ENCODE measurements at places on chromosomes 1 and 21.

- no peaks in the 10 kb centered on the region for H3K4me1 ChIP-seq
- no peak for DNase-seq
- H3K27ac ChIP-seq: no peak overlapping the region
- no peak overlapping the region for H3K4me3 ChIP-seq
These were observed 147.1 kb downstream of the PGBD5 start for GRCh38 chr1:230278871-230279582.

DNA sequence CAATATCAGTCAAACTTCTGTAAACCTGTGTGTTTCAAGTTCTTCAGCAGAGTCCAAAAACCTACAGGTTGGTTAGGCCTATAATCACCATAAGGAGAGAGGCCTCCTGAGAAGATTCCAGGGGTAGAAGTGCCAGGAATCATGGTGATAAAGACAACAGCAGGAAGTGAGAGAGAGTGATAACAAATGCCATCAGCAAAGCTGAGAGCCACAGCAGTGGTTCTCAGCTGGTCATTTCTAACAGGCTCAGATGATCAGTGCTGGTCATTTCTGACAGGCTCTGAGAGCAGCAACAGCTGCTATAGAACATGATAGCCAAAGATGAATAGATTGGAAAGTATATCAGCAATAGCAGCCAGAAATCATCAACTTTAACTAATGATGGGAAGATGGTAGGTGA lies 101.3 kb downstream of the TYW3 start:
- no peaks in the 10 kb centered on the region for H3K36me3 ChIP-seq
- DNase-seq: no peak
- H3K4me3 ChIP-seq: no peak overlapping the region
- H3K4me1 ChIP-seq: no peaks in the 10 kb centered on the region
- H3K27ac ChIP-seq: no peak overlapping the region
- H3K27me3 ChIP-seq: no peaks in the 10 kb centered on the region

DNA sequence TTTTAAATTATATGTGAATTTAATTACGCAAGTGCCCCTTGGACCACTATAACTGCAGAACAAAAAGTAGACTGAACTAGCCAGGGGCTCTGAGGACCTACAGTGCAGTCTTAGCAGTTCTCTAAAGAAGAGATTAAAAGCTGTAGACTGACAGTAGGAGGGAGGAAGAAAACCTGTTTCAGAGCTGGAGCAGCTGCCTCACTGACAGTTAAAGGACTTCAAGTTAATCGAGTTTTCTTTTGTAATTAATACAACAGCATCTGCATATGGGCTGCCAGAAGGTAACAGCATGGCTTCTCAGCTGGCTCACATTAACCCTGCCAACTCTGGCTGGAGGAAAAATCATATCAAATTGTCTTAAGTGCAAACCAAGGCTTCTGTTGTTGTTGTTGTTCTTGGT lies 19.9 kb downstream of the DSTYK start:
- peaks cover 10% of the 10 kb centered on the region for H3K36me3 ChIP-seq
- no peak for DNase-seq
- H3K27ac ChIP-seq: no peak overlapping the region
- no peak overlapping the region for H3K4me3 ChIP-seq

DNA sequence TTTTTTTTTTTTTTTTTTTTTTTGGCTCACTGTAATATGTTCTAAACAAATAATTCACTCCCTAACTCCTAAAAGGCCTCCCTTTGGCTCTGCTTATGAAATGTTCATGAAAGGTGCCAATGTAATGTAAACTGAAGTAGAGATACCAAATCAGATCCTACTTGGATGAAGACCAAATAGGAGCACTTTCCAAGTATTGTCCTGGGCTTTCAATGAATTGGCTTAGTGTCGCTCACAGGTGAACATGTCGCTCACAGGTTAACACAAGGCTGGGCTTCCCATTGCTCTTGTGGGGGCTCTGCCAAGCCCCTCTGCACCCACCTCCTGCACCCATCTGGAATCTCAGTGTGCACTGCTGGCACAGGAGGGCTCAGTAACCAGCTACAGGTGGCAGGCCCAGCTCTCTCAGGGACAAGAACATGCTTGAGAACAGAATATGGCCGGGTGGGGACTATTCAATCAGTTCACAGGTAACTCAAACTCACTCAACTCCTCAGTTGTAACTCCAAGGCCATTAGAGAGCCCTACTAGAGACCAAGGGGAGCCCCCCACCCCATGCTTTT lies 10.6 kb upstream of the CD58 start:
- H3K4me1 ChIP-seq: no peaks in the 10 kb centered on the region
- no peaks in the 10 kb centered on the region for H3K27me3 ChIP-seq
- H3K4me3 ChIP-seq: no peak overlapping the region

GRCh38 chr1:18939398-18940302 lies 16.8 kb downstream of the IFFO2 start:
- H3K27ac ChIP-seq: no peak overlapping the region
- peaks cover 30% of the 10 kb centered on the region for H3K4me1 ChIP-seq
- no peaks in the 10 kb centered on the region for H3K27me3 ChIP-seq
- no peaks in the 10 kb centered on the region for H3K36me3 ChIP-seq
- H3K4me3 ChIP-seq: no peak overlapping the region
- no peak for DNase-seq

DNA sequence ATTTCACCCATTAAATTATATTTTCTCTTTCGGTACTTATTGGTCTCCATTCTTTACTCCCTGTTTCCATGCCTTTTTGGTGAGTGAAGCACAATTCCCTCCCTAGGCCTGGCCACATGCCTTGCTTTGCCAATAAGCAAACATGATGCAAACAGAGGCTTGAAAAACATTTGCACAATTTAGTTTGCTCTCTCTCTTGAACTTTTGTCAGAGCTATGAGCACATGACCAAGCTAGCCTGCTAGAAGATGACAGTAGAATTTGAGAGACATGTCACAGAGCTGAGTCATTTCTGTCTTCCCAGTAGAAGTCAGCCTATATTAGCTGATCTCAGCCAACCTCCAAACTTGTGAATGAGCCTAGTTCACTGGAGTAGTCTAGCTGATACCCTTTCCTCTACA lies 24.6 kb downstream of the ANGPTL3 start:
- no peaks in the 10 kb centered on the region for H3K27me3 ChIP-seq
- DNase-seq: no peak
- no peaks in the 10 kb centered on the region for H3K36me3 ChIP-seq
- no peak overlapping the region for H3K4me3 ChIP-seq
- no peaks in the 10 kb centered on the region for H3K4me1 ChIP-seq

- DNase-seq: peak; percentile 7
- peaks cover 48% of the 10 kb centered on the region for H3K27me3 ChIP-seq
- H3K36me3 ChIP-seq: no peaks in the 10 kb centered on the region
- H3K4me3 ChIP-seq: no peak overlapping the region
These were observed 100.1 kb upstream of the C1orf174 start for GRCh38 chr1:3999941-4000735.

DNA sequence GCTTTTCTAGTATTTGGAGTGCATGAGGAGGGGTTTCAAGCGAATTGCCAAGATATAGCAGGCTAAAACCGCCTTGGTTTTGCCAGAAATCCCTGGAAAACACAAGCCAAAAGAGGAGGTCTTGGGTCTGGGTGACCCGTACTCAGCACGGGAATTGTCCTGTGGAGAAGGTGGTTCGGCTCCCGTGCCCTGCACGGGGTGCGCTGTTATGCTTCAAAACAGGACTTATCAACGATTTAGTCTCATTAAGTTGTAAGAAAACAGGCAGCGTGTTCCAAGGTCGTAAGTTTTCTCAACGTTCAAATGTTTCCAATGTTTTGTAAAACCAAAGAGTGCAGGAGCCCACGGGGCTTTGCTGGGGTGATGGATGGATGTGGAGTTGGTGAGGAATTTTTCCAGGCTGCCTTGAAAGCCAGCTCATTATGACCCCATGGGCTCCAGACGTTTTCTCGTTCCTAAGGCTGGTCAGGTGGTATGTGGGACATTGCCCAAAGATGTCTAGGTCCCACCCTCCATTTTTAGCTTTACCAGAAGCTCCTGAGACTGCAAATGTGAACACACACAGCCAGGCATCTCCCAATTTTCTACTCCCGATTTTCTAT lies 75.4 kb upstream of the CLDN14 start:
- H3K36me3 ChIP-seq: no peaks in the 10 kb centered on the region
- H3K27me3 ChIP-seq: no peaks in the 10 kb centered on the region
- no peak overlapping the region for H3K4me3 ChIP-seq
- no peak for DNase-seq
- H3K4me1 ChIP-seq: no peaks in the 10 kb centered on the region

GRCh38 chr1:219299420-219299819 lies 125.7 kb downstream of the LYPLAL1 start:
- H3K36me3 ChIP-seq: no peaks in the 10 kb centered on the region
- H3K4me3 ChIP-seq: no peak overlapping the region
- H3K27me3 ChIP-seq: no peaks in the 10 kb centered on the region
- no peak overlapping the region for H3K27ac ChIP-seq

GRCh38 chr1:1168451-1169411 lies 4.9 kb upstream of the TTLL10 start:
- no peak overlapping the region for H3K4me3 ChIP-seq
- no peaks in the 10 kb centered on the region for H3K36me3 ChIP-seq
- DNase-seq: peak; percentile 9
- peaks cover 16% of the 10 kb centered on the region for H3K27me3 ChIP-seq
- H3K27ac ChIP-seq: no peak overlapping the region

GRCh38 chr1:11967028-11967547 lies 13.2 kb upstream of the MFN2 start:
- no peaks in the 10 kb centered on the region for H3K4me1 ChIP-seq
- peaks cover 82% of the 10 kb centered on the region for H3K36me3 ChIP-seq
- H3K4me3 ChIP-seq: no peak overlapping the region
- H3K27ac ChIP-seq: no peak overlapping the region
- no peak for DNase-seq

GRCh38 chr1:230753191-230753585 lies 6.0 kb downstream of the CAPN9 start:
- peaks cover 8% of the 10 kb centered on the region for H3K4me1 ChIP-seq
- H3K4me3 ChIP-seq: no peak overlapping the region
- H3K36me3 ChIP-seq: no peaks in the 10 kb centered on the region
- H3K27me3 ChIP-seq: no peaks in the 10 kb centered on the region

GRCh38 chr1:98402860-98403259 lies 258.7 kb upstream of the SNX7 start:
- H3K27me3 ChIP-seq: no peaks in the 10 kb centered on the region
- no peak overlapping the region for H3K27ac ChIP-seq
- no peaks in the 10 kb centered on the region for H3K4me1 ChIP-seq

GRCh38 chr1:18752409-18752808 lies 107.1 kb downstream of the TAS1R2 start:
- H3K27ac ChIP-seq: no peak overlapping the region
- no peak for DNase-seq
- H3K36me3 ChIP-seq: no peaks in the 10 kb centered on the region
- H3K27me3 ChIP-seq: peaks cover 4% of the 10 kb centered on the region

DNA sequence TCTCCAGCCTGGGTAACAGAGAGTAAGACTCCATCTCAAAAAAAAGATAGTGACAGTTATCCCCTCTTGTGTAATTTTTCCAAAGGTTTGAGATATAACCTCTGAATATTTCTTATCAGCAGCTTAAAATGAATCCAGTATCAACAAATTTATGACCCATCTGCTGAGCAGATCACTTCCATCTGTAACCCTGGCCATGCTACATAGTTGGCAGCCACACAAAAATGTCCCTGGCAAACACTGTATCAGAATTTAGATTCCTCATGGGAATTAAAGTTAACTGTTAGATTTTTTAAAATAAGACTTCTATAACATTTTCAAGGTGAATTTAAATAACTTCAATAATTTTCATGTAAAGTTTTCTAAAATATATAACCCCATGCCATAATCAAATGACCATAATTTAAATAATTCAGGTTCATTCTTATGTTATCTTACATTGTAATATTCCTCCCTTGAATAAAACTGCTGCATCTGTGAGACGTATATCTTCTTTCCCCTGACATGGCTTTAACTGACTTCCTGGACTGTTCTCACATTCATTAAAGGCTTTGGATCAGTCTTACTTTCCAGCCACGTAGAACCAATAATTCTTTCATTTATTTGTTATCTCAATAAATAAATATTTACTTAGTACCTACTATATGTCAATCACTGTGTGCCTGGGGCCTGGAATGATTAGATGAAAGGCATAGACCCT lies 5.3 kb upstream of the PRPF38B start:
- H3K27me3 ChIP-seq: no peaks in the 10 kb centered on the region
- no peaks in the 10 kb centered on the region for H3K36me3 ChIP-seq
- no peak overlapping the region for H3K4me3 ChIP-seq
- no peak for DNase-seq
- peaks cover 11% of the 10 kb centered on the region for H3K4me1 ChIP-seq

- H3K27me3 ChIP-seq: no peaks in the 10 kb centered on the region
- no peak overlapping the region for H3K4me3 ChIP-seq
- peak overlapping the region; percentile 1 for H3K27ac ChIP-seq
- H3K36me3 ChIP-seq: no peaks in the 10 kb centered on the region
These were observed 193.1 kb upstream of the EDN2 start for GRCh38 chr1:41677620-41678019.

GRCh38 chr1:11067716-11068599 lies 8.1 kb upstream of the SRM start:
- no peak overlapping the region for H3K4me3 ChIP-seq
- H3K27me3 ChIP-seq: no peaks in the 10 kb centered on the region
- peaks cover 92% of the 10 kb centered on the region for H3K36me3 ChIP-seq
- H3K27ac ChIP-seq: no peak overlapping the region
- no peak for DNase-seq

DNA sequence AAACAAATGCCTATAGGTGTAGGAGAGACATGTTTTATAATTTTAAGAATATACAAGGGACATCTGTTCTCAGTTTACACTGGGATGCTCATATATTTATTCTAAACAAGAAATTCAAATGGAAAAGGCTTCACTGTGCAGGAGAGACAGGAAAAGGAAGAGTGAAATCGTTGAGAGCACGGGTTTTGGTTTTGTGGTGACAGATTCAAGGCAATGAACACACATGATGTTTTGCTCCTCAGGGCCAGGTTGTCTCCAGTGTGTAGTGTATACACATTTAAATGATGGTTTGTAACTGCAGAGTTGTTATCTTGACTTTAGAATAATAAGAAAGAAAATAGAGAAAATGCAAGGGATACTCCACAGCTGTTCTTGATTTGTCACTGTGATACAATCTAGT lies 73.7 kb downstream of the S1PR1 start:
- H3K4me1 ChIP-seq: peaks cover 4% of the 10 kb centered on the region
- no peak for DNase-seq
- H3K4me3 ChIP-seq: no peak overlapping the region
- no peak overlapping the region for H3K27ac ChIP-seq

Data from psoas muscle (tissue), 8 donors.